ENCODE measurements at places on chromosomes 16 and 17.

GRCh38 chr17:50534979-50535326 lies 2.4 kb downstream of the EPN3 start:
- DNase-seq, result no peak

DNA sequence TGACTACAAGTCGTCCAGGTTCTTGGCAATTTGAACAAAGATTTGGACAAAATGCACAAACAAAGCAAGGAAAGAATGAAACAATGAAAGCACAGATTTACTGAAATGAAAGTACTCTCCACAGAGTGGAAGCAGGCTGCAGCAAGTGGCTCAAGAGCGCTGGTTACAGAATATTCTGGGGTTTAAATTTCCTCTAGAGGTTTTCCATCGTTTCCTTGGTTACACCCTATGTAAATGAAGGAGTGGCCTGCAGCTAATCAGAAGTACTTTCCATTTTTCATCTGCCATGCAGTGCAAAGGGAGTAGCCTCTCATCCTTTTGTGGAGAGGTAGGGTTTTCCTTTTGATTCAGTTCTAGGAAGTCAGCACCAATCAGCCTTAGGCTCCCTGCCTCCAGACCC lies 11.8 kb downstream of the STXBP4 start:
- DNase-seq, result no peak

- no peak for DNase-seq
These were observed 49.1 kb downstream of the PHLPP2 start for GRCh38 chr16:71675380-71675779.

- no peak for DNase-seq
These were observed 507.7 kb downstream of the MAF start for GRCh38 chr16:79092846-79093245.

DNA sequence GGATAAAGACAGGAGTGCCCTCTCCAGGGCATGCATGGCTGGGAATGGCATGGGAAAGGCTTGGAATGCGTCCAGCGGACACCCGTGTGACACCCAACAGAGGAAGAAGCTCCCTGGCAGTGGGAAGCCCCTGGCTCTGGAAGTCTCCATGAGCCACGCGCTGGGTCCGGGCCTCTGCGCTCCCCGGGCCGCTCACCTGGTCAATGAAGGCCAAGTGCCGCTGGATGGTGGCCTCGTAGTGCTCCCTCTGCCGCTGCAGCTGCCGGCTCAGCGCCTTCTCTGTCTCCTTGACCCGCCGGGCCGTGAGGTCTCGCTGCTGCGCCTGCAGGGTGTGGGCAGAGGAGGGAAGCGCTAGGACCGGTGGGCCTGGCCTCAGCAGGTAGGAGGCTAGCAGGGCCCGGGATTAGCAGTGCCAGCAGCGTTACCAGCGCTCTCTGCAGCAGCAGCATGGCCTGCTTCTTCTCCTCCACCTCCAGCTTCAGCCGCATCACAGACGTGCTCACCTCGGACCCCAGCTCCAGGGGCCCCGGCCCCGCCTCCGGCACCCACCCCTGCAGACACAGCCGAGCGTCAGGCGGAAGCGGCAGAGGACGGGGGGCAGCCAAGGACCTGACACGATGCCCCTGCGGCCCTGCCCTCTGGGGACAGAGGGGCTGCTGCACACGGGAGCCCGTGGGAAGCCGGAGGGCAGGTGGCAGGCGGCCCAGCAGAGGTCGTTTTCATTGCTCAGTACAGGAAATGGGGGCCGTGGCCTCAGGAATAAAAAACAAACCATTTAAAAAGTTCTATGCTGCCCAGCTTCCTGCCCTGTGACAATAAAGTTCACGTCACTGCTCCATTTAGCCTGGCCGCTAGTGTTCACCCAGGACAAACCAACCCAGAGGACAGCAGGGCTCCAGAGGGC lies 26.0 kb downstream of the CEP131 start:
- DNase-seq, result no peak
